ENCODE measurements at places on chromosomes 7 and 10.

GRCh38 chr7:35551321-35552081, 143.4 kb downstream of the HERPUD2 start:
- no peak for DNase-seq

- DNase-seq: no peak
Measured at GRCh38 chr10:63120554-63120953, 12.6 kb upstream of the NRBF2 start.

GRCh38 chr7:98250789-98251188, 1.2 kb downstream of the TECPR1 start:
- no peak for DNase-seq

DNA sequence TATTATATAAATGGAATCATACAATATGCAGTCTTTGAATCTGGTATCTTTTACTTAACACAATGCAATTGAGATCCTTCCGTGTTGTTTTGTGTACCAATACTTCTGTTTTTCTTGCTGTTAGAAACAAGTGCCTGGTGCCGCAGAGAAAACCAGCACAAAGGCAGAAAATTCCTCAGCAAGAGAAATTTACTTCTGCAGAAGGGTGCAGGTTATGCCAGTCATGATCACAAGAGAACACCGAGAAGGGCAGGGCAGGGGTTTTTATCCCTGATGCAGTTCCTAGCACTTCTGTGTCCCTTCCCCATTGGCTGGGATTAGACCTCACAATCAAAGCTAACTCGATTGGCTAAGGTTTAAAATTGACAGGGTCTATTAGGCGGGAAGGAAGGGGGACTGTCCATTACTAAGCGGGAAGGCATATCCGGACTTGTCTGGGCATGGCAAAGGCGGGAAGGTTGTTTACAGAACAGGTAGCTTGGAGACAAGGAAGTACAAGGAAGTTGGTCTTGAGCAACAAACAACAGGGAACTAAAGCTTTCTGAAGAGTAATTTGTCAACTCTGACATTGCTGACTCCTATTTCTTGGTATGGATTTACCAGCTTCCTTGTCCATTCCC, 2.4 kb upstream of the ZNF33B start:
- no peak for DNase-seq

GRCh38 chr7:129739427-129739826, 127.9 kb downstream of the NRF1 start:
- no peak for DNase-seq

- DNase-seq: no peak
Measured at GRCh38 chr10:58457761-58458616, 54.7 kb upstream of the BICC1 start.

GRCh38 chr10:69562731-69563254, 10.4 kb downstream of the NEUROG3 start:
- no peak for DNase-seq

GRCh38 chr10:132737390-132738048, 48.4 kb downstream of the NKX6-2 start:
- DNase-seq: no peak

DNA sequence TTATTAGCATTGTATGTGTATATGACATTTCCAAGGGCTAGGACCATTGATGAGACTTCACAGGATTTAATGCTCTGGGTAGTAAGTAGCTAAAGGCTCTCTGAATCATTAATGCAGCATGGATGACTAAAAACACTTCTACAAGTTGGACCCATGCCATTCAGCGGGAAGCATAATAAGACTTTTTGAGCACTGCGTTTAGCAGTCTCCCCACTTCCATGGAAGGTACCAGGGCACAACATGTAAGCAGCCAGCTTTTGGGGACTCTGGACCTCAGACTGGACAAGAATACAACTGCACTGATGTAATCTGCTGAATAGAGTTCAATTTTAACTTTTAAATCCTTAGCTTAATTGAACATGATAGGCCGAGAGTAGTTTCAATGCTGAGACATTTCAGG, 191.7 kb upstream of the IMMP2L start:
- DNase-seq: no peak

DNA sequence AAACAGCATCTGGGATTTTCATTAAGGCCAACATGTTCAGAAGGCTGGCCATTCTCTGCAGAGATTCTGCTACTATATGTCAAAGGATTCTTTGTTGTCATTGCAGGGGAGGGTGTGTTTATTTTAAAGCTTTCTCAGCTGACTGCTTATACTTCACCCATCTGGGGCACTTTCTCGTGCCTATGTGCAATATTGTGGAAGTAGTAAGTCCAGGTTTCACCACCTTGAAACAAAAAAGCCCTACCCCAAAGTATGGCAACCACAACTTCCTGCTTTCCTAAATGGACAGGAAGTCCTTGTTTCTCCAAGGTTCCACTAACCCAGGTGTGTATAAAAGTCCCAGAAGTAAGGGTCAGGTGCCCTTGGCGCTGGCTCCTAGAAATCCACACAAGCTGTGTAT, 58.7 kb upstream of the COL1A2 start:
- DNase-seq: no peak

DNA sequence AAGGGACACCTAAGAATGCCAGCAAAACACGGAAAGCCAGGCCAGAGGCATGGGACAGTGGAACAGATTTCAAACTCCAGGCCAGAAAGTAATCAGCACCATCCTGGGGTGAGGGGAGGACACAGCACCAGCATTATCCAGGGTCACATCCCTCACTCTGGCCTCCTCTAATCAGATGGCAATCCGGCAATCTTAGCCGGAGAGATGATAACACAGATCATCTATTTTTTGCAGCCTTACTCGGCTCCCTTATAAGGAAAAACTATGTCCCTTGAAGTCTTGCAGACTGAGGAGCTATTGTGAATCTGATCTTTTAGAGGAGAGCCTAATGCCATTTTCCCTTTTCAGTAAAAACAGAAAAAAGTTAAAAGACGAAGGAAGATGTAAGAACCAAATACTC, 16.5 kb downstream of the TRIL start:
- no peak for DNase-seq

GRCh38 chr7:66957595-66958290, 36.7 kb downstream of the TMEM248 start:
- no peak for DNase-seq

DNA sequence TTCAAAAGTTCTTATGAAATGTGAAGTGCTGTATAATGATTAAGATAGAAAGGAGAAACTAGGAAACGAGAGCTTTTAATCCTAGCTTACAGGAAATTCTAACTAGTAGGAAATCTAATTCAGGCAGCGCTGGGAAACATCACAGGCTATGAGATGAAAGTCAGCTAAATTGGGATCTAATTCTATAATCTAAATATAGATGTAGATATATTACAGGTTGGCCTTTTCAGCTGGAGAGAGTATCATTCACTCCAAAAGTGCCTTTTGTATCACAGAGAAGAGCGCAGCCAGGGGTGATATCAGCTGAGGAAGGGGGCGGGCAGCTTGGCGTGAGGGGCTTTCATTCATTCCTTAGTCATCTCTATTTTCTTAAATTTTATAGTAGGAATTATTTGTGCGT, 157.0 kb downstream of the CUX1 start:
- no peak for DNase-seq

DNA sequence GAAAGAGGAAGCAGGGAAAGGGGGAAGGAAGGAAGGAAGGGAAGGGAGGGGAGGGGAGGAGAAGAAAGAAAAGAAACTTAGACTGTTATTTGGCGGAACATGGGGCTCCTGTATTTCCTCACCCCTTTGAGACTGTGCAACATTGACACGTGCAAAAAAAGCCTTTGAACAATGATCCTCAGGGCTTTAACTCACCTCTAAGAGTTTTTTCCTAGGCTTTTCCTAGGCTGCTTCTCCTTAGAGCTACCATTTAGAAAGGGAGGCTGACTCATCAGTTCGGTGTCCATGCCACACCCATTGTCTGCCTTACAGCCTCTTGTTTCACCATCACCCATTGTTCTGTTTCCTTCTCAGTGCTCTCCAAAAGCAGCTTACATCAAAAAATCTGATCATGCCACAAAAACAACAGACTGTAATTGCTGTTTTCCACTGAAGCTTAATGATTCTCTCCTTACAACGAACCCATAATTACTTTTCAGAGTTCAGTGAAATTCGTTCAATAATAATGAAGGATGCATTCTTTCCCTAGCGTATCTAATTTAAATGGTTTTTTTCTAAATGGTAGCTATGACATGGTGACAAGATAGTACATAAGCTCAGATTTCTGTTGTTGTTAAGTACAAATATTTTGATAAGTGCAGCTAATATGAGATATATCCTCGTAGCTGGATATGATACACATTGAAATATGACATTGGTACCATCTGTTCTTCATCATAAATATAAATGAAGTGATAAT, 90.8 kb downstream of the PRLHR start:
- no peak for DNase-seq

DNA sequence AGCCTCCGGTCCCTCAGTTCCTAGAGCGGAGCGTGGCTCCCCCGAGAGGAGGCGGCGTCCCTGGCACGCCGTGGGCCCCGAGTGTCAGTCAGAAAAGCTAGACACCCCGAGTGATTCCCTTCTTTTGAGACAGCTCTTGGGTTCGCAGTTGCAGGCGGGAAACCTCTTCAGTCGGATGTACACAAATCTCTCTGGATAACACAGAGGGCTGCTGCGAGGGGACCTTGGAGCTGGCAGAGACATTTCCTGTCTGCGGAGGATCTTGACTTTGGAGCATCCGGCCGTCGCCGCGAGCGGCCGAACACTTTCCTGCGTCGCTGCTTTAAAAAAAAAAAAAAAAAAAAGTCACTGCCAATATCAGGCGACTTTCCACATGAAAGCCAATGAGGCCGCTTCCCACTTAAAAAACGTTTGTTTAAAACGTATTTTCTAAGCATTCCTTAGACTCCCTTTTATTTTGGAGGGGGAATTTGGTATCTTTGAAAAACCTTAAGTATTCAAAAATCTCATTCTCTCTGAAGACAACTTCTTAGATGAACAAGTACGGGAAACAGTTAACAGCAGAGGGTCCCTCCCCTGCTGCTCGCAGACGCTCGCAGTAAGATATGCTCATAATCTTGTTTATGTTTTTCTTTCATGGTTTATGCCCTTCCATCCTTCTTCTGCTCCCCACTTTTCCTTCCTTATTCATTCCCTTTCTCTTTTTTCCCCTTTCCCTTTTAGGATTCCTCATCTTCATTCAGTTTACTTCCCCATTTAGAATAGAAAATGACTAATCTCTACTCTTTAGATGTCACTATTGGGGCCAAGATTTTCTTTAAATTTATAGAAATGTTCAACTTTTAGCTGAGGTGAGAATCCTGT, 10.0 kb downstream of the HHEX start:
- DNase-seq: no peak

DNA sequence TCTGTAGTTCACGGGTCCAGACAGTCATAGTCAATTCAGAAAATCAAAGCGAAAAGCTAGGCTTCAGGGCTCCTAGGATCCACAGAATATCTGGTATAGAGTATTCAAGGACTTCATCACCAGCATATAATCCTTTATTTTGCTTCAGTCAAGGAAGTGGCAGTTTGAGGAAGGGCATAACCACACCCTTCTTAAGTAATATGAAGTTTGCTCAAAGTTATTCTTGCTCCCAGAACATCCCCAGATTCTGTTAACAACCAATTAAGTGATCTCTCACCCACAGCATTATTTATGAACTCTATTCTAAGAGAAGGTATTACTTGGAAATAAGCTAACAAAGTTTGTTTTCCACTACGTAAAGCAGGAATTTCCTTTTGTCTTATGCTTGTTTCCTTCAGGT, 13.2 kb downstream of the CWF19L1 start:
- no peak for DNase-seq

GRCh38 chr10:97518301-97519043, 19.7 kb downstream of the UBTD1 start:
- DNase-seq: no peak

DNA sequence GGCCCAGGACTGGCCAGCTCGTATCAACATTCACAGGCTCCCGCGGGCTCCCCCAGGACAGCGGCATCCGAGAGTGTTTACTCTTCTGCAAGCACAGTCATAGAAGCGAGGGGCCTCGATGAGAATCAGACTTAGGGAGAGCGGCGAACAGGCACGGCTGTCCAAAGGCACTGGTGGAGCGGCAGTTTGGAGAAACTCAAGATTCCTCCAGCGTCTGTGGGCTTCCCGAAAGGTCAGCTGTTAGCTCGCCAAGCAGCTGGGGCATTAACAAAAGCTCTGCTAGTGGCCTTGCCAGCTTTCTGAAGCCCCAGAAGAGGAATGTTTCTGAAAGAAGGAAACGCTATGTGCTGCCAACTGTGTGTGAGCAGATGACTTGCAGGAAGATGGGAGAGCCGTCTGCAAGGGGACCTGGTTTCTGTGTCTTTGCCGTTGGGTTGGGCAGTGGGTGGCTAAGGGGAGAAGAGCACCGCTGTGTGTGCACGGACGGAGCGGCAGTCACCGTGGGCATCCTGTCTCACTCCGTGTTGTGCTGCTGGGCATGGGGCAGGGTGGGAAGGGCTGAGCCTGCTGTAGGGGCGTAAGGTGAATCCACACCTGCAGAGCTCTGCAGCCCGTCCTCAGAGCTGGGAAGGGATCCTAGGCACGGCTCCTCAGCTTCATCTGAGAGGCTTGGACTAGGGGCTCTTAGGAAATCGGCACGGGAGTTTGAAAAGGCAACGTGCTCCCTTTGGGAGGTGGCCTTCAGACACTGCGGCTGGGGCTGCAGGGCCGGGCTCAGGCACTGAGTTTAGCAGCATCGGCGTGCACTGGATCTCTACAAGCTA, 42.1 kb downstream of the AMZ1 start:
- DNase-seq: no peak

DNA sequence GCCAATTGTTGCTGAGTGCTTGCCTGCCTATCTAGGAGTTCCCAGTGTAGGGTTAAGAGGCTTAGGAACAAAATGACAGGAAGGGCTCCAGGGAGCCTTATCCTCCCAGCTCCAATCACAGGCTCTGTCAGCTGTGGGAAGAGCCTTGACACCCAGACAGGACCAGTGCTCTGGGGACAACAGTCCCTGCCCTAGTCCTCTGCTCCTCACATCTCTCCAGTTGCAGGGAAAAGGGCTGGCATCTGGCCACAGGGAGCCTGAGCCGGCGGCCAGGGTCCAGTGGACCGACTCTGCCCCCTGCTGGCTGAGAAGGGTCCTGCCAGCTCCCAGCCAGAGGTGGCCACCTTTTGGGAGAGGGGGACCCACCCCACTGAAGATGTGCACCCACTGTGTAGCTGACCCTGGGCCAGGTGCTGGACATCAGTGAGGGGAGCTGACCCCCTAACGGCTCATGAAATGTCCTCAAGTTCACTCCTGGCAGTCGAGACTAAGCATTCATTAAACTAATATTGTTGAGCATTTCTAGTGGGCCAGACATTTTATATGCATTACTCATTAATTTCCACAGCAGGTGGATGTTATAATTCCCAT, 17.6 kb downstream of the DNAJB12 start:
- peak; percentile 54 for DNase-seq

- DNase-seq: no peak
Measured at GRCh38 chr7:87413951-87414793, 61.3 kb downstream of the ABCB4 start.

DNA sequence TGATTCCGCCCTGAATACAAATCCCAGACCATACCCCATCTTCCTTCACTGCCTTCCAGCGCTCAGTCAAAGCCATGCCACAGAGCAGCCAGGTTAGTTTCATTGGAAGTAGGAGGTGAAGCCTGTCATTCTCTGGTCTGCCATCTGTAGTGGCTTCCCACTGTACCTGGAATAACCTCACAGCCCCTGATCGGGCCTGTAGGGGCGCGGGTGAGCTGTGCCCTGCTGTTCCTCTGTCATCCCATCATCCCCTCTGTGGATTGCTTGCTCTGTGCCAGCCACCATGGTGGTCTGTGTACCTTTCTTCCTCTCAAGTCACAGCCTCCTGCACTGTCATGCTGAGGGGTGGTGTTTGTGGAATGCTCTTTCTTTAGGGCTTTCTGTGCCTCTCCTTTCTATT, 155.1 kb downstream of the ZNF22 start:
- no peak for DNase-seq

GRCh38 chr7:84549409-84549808, 354.8 kb upstream of the SEMA3A start:
- no peak for DNase-seq

- DNase-seq: no peak
Measured at GRCh38 chr7:1749864-1750466, 79.9 kb downstream of the ELFN1 start.
